ENCODE measurements at places on chromosomes 1 and 21. TPM values are rescaled to one million over a fixed set of nuclear protein-coding genes. Genes with fewer than 3 reads are reported as not detected.

Gene SH3BGR
- total RNA-seq = 3.4 TPM

Gene SLFNL1
- 0.38 TPM for total RNA-seq

Gene AMPD1
- total RNA-seq = not detected

DNA sequence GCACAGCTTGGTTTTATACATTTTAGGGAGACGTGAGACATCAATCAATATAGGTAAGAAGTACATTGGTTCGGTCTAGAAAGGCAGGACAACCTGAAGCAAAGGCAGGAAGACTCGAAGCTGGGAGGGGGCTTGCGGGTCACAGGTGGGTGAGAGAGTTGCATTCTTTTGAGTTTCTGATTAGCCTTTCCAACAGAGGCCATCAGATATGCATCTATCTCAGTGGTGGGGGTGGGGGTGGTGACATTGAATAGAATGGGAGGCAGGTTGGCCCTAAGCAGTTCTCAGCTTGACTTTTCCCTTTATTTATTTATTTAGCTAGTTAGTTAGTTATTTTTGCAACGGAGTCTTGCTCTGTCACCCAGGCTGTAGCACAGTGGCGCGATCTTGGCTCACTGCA is 85.6 kb downstream of the WDR4 start:
- H3K4me3 ChIP-seq = no peak overlapping the region
- H3K27me3 ChIP-seq = peaks cover 2% of the 10 kb centered on the region
- no peak for DNase-seq

GRCh38 chr1:71223641-71224340 is 143.0 kb upstream of the ZRANB2 start:
- no peak for DNase-seq
- no peak overlapping the region for H3K4me3 ChIP-seq
- H3K36me3 ChIP-seq = no peaks in the 10 kb centered on the region
- H3K4me1 ChIP-seq = peaks cover 3% of the 10 kb centered on the region
- H3K27ac ChIP-seq = peak overlapping the region; percentile 37

DNA sequence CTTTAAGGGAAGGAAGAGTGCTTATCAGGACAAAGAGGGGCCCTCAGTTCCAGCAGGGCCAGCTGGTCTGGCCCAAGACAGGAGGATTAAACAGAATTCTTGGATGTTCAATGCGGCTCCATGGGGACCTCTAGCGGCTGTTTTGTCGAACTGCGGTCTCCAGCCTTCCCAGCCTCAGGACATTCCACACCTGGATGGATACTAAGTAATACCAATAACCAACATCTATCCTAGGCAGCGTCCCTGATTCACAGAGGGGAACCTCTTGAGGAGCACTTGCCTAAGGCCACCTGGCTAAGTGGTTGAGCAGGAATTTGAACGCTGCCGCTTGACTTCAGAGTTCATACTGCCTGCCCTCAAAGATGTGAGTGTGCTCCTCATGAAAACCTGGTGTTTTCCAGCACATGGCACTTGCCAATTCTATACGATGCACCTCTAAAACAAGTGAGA is 15.5 kb upstream of the CD247 start:
- no peak overlapping the region for H3K27ac ChIP-seq
- H3K36me3 ChIP-seq = no peaks in the 10 kb centered on the region
- no peak overlapping the region for H3K4me3 ChIP-seq
- H3K27me3 ChIP-seq = no peaks in the 10 kb centered on the region
- DNase-seq = peak; percentile 81

DNA sequence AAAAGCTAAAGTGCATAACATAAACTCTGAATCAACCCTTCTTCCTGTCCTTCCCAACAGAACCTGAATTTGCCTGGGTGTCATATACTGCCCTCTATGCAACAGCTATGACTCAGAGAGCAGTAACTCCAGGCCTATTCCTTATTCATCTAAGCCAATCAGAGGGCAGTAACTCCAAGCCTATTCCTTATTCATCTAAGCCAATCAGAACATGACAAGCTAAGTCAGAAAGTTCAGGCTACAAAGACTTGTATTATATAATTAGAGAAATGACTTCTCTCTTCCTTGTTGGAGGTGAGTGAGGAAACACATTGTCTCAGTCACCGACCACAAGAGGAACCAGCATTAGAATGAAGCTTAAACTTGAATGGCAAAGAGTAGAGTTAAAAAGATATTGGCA is 26.2 kb upstream of the TADA1 start:
- H3K36me3 ChIP-seq = no peaks in the 10 kb centered on the region
- no peak overlapping the region for H3K27ac ChIP-seq
- H3K27me3 ChIP-seq = peaks cover 4% of the 10 kb centered on the region
- no peak for DNase-seq
- H3K4me3 ChIP-seq = no peak overlapping the region

DNA sequence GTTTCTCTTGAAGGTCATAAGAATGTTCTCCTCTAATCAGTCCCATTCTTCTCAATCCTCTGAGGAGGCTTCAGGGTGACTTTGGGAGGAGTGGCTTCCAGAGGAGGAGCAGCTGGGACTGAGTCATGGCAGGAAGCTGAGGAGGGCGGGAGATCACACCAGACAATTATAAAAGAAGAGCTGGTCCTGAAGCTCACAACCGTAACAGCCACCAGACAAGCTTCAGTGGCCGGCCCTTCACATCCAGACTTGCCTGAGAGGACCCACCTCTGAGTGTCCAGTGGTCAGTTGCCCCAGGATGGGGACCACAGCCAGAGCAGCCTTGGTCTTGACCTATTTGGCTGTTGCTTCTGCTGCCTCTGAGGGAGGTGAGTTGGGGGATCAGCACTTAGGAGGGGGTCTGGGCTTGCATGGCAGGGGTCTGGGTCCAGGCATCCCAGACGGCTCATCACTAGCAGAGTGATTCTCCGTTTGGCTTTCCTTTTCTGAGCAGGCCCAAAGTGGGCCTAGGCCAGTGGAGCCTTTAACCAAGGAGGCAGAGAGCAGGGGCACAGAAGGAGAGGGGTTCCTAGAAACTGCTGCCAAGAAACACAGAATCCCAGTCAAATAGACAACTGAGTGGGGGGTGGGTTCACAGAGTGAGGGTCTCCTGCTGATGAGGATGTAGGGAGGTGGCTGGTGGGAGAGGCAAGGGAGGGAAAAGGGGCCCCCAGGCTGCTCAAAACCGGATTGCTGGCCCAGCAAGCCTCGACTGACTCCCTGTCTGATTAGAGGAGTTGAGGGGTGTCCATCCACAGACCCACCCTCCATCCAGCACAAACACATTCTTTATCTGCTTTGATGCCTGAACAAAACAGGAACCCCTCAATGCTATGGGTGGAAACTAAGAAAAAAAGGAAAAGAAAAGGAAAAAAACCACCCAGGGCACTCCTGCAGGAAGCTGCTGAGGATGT is at the start of gene ECM1:
TSS of gene ECM1 (plus strand) at position 198 of the 953 bp plus-strand sequence. CDS start at position 299, 101 bp downstream.
- peaks cover 14% of the 10 kb centered on the region for H3K27me3 ChIP-seq
- H3K36me3 ChIP-seq = peaks cover 41% of the 10 kb centered on the region
- peak within 1 kb of the TSS; percentile 84 for H3K4me3 ChIP-seq
- DNase-seq = no peak
- peaks cover 78% of the 10 kb centered on the region for H3K4me1 ChIP-seq

GRCh38 chr1:84907095-84907827 is 14.3 kb upstream of the LPAR3 start:
- H3K27me3 ChIP-seq = peaks cover under 1% of the 10 kb centered on the region
- no peak for DNase-seq
- no peak overlapping the region for H3K4me3 ChIP-seq
- H3K4me1 ChIP-seq = no peaks in the 10 kb centered on the region
- no peaks in the 10 kb centered on the region for H3K36me3 ChIP-seq
- H3K27ac ChIP-seq = no peak overlapping the region

- no peaks in the 10 kb centered on the region for H3K36me3 ChIP-seq
- peaks cover 2% of the 10 kb centered on the region for H3K27me3 ChIP-seq
- H3K27ac ChIP-seq = no peak overlapping the region
Observed at GRCh38 chr1:237553078-237553477, 337.6 kb downstream of the ZP4 start.

- H3K27me3 ChIP-seq = no peaks in the 10 kb centered on the region
- no peaks in the 10 kb centered on the region for H3K4me1 ChIP-seq
- DNase-seq = no peak
- no peak overlapping the region for H3K4me3 ChIP-seq
- H3K36me3 ChIP-seq = peaks cover 3% of the 10 kb centered on the region
- H3K27ac ChIP-seq = no peak overlapping the region
Observed at GRCh38 chr1:228748431-228748830, 13.2 kb downstream of the RHOU start.

- no peak overlapping the region for H3K4me3 ChIP-seq
- no peaks in the 10 kb centered on the region for H3K36me3 ChIP-seq
- H3K27ac ChIP-seq = no peak overlapping the region
- H3K4me1 ChIP-seq = no peaks in the 10 kb centered on the region
- H3K27me3 ChIP-seq = peaks cover 2% of the 10 kb centered on the region
- no peak for DNase-seq
Observed at GRCh38 chr1:213519098-213519497, 468.1 kb downstream of the RPS6KC1 start.

DNA sequence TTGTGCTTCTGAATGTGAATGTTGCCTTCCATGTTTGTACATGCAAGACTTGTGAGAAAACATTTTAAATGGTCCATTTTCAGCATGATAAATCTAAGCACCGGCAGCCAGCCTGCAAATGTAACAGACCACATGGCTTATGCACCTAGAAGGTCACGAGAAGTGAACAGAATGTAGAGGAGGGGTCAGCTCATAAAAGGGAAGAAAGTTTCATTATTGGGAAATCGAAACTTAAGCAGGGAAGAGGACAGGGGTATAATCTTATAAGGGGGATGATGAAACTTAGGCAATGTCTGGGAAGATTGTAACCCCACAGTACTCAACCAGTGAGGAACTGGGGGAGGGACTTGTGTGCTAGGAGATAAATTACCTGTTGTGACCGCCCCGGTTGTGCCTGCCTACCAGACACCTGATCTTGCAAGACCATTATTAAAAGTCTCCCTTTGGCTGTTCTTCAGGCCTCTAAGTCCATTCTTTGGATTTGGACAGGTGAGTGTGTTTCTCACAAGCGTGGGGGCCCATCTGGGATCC is 37.7 kb upstream of the VN1R5 start:
- H3K27me3 ChIP-seq = no peaks in the 10 kb centered on the region
- no peaks in the 10 kb centered on the region for H3K4me1 ChIP-seq
- H3K36me3 ChIP-seq = peaks cover 9% of the 10 kb centered on the region
- no peak for DNase-seq
- H3K4me3 ChIP-seq = no peak overlapping the region

GRCh38 chr1:216215169-216215568 is 208.1 kb downstream of the USH2A start:
- no peak overlapping the region for H3K27ac ChIP-seq
- H3K4me3 ChIP-seq = no peak overlapping the region
- DNase-seq = no peak
- no peaks in the 10 kb centered on the region for H3K36me3 ChIP-seq
- H3K4me1 ChIP-seq = no peaks in the 10 kb centered on the region
